ENCODE measurements at places on chromosomes 3 and 15.

- no peak for DNase-seq
Observed at GRCh38 chr3:71131375-71132314, 451.9 kb downstream of the FOXP1 start.

- DNase-seq = no peak
Observed at GRCh38 chr15:69656271-69657030, 203.8 kb downstream of the RPLP1 start.

- DNase-seq = no peak
Observed at GRCh38 chr15:75720787-75721479, 8.3 kb upstream of the CSPG4 start.

DNA sequence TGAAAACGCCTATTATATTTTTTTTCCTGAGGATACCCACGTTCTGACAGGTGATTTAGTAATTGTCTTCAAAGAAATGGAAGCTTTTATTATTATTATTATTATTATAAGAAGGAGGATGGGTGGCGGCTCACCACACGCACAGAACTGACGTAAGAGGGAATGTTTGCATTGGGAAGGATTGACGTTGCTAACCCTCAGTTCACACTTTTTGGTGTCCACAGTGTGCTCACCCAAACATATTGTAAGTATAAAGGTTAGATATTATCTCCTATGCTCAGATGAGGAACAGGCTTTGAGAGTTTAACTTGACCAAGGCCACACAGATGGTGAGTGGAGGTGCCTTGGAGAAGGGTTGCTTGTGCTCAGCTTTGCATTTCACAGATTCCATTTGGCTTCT is 533.5 kb upstream of the TBL1XR1 start:
- DNase-seq = no peak

DNA sequence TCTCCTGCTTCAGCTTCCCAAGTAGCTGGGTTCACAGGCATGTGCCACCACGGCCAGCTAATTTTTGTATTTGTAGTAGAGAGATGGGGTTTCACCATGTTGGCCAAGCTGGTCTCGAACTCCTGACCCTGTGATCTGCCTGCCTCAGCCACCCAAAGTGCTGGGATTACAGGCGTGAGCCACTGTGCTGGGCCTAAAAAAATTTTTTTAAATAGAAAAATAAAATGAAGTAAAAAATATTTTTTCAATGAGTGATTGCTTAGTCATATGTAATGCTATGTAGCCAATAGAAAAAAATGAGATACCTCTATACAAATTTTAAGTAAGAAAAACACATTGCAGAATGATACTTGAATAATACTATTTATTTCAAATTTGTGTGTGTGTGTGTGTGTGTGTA is 27.9 kb upstream of the SLC30A4 start:
- no peak for DNase-seq

DNA sequence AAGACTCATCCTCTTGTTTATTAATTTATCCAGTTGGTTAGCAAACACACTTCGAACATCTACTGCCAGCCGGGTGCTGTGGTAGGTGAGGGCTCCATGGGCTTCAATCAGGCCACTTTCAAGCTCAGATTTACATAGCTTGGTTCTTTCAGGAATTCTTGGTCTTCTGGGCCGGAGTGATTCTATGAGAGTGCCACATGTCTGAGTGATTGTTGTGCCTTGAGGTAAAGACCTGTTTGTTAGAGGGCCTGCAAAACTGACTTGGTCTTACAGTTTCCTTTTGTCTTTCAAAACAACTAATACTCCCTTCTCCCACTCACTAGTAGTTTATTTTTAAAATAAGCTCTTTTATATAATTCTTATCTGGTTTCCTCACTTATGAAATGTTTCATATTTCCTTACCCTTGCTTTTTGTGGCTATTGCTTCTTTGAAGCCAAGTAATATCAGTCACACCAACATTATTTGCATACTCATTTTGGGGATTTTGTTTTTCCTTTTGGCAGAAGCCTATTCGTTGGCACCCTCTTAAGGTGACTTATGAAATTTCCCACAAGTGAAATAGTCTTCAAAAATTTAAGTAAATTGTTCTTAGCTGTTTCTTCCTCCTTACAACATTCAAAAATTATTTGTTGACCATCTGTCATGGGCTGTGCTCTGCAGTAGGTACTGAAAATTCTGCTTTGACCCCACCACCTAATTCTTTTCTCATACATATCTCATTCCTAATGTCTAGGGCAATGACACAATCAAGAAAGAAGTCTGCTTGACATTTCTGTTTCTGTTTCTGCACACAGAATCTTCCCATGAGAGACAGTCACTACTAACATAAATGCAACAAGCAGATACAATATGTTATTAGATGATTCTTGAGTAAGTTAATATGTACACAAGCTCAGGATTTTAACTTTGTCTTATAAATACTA is 120.2 kb downstream of the LRRC28 start:
- no peak for DNase-seq

- no peak for DNase-seq
Observed at GRCh38 chr3:178048768-178049167, 487.5 kb upstream of the KCNMB2 start.

- no peak for DNase-seq
Observed at GRCh38 chr3:175075269-175075668, 216.1 kb downstream of the NAALADL2 start.

GRCh38 chr3:66553441-66554113 is 52.8 kb upstream of the LRIG1 start:
- DNase-seq = no peak

- DNase-seq = no peak
Observed at GRCh38 chr3:149881879-149882278, 68.9 kb downstream of the RNF13 start.

- peak; percentile 64 for DNase-seq
Observed at GRCh38 chr15:31472636-31473384, 146.2 kb downstream of the KLF13 start.

- no peak for DNase-seq
Observed at GRCh38 chr3:191068946-191069813, 129.9 kb upstream of the OSTN start.

DNA sequence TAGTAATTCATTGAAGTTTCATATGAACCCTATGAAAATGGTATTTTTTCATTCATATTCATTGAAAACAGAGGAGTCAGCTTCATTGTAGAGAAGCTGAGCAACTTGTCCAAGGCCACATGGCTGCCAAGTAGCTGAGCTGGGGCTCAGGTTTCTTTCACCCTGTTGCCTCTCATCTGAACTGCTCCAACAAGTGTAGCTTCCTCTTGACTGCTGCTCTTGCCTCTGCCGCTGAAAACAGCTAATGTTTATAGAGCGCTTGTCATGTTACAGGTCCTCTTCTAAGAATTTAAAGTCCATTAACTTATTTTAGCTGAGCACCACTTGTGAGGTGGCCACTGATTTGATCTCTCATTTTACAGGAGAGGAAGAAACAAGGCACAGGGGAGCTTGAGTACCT is 81.1 kb downstream of the PDCD6IP start:
- DNase-seq = no peak

DNA sequence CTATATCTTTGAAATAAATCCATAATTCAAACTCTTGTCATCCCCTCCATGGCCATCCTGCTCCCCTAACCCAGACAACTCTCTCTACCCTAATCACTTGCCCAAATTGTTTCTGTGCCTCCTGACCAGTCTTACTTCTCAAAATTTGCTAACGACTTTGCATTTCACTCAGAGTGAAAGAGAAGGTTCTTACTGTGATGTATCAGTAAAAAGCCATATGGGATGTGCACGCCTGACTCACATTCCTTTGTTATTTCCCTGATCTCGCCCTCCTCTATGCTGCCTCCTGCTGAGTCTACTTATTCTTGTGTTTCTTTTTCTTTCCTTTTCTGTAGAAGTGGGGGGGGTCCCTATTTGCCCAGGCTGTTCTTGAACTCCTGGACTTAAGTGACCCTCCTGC is 487.2 kb upstream of the FRG2C start:
- no peak for DNase-seq

DNA sequence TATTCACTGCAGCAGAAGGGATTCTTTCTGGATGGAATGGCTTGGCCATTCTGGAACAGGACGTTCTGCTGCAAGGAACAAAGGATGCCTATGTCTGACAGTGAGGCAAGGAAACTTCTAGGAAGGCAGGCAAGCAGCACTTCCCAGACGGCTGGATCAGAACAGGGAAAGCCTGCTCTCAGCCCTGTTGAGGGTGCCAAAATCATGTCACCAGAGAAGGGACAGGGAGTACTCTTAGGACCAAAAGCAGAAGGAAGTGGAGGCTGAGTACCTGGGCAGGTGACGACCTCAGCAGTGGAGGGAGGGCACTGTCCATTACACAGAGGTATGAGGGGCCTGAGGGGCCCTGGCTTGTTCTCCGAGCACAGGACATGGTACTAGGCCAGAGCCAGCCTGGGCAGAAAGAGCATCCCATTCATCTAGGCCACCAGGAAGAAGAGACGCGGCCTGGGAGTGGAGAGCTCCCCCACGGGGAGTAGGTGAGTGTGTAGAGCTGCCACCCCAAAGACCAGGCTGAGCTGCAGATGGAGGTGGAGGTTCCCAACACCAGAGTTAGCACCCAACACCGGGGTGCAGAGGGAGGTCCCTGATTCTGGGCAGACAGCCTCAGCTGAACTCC is 9.6 kb downstream of the KLF15 start:
- no peak for DNase-seq

GRCh38 chr15:88654430-88655102 is 15.8 kb downstream of the ISG20 start:
- no peak for DNase-seq

- DNase-seq = no peak
Observed at GRCh38 chr3:124960105-124960504, 25.6 kb upstream of the MUC13 start.

DNA sequence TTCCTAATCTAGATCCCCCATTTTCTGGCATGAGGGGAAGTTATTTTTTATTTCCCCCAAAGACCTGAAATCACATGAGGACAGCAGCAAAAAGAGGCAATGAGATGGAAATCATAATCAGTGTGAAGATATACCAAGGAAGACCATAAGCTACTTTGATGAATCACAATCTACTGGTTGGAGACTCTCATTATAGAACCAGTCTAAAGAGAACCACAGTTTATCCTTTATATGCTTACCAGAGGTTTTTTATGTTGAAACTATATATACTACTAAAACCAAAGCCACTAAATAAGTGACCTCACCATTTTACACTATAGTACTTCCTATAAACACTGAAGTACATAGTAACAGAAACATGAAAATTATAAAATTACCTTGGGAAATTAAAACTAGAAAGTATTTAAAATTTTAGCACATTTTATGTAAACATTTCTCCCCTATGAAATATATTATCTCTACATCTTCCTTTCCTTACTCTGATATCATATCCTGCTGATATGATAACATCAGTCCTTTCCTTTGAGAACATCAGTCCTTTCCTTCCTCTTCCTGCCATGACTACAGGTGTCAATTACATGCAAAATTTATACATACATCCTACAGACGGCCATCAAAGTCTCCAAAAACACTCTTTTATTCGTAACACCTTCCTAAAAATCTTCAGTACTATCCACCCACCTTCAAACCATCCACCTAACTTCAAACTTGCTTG is 71.8 kb downstream of the PHC3 start:
- no peak for DNase-seq

GRCh38 chr3:138946663-138947494 is at the start of the genes FOXL2 and FOXL2NB:
FOXL2 (minus strand) TSS chr3:138947137; CDS start chr3:138946722, 415 bp downstream.
FOXL2NB (plus strand) TSS chr3:138947217; CDS start chr3:138947365, 148 bp downstream.
- no peak for DNase-seq

All from GM18507 (cell line).